Aorta (tissue), 5 donors: ENCODE measurements at places on chromosomes 1 and 21. TPM values are rescaled to one million over a fixed set of nuclear protein-coding genes. Genes with fewer than 3 reads are reported as not detected.
A peak's percentile ranks its signal among the peaks of the same experiment; 100 is the strongest.

Gene HAO2
- total RNA-seq: not detected

Gene ADGRB2
- total RNA-seq: 4.6 TPM

Gene FCRL1
- 1.2 TPM for total RNA-seq

Gene FCN3
- 11.5 TPM for total RNA-seq

Gene CLCA1
- total RNA-seq: 0.15 TPM

Gene CLDN14
- total RNA-seq: not detected

Gene ADCY10
- 0.24 TPM for total RNA-seq

Gene NKAIN1
- not detected for total RNA-seq

GRCh38 chr1:15139654-15140350, 13.7 kb upstream of the TMEM51 start:
- no peak overlapping the region for H3K27ac ChIP-seq
- no peaks in the 10 kb centered on the region for H3K36me3 ChIP-seq
- H3K27me3 ChIP-seq: no peaks in the 10 kb centered on the region
- H3K4me1 ChIP-seq: no peaks in the 10 kb centered on the region
- peak; percentile 38 for DNase-seq

DNA sequence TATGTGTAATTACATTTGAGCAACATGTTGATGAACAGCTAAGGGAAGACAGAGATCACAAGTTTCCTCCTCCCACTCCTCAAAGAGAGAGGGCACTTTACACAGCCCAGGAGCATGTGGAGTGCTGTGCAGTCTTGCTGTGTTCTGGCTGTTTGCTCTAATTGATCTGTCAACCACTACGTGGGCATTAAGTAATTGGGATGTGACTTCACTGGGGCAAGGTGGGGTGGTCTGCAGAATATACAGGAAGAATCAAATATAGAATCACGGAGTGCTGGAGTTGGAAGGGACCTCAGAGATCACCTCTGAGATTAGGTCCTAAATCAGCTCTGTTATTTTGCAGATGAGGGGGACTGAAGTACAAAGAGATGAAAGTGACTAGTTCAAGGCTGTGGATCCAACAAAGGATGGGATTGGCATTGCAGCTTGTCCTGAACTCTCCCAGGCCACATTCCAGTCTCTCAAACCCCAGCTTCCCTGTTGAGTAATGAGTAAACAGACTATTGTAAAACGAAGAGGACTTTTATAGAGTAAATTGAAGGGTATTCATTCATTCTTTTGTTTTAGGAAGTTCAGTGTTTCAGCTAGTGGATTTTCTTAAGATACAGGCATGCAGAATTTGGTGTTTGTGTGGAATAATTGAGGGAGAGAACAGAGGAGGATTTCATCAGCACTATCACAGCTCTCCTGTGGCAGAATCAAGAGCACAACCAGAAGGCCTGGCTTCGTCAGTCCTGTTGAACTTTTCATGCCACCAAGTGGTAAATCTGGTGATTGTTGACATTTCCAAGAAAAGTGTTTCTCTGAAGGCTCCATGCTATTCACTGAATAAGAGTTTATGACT, 22.4 kb downstream of the NOS1AP start:
- no peaks in the 10 kb centered on the region for H3K27me3 ChIP-seq
- peaks cover 6% of the 10 kb centered on the region for H3K4me1 ChIP-seq
- no peak overlapping the region for H3K27ac ChIP-seq
- no peak for DNase-seq

- no peak overlapping the region for H3K4me3 ChIP-seq
- H3K36me3 ChIP-seq: no peaks in the 10 kb centered on the region
- no peaks in the 10 kb centered on the region for H3K4me1 ChIP-seq
- no peak for DNase-seq
- H3K27ac ChIP-seq: no peak overlapping the region
Measured at GRCh38 chr1:217214551-217214950, 416.3 kb downstream of the GPATCH2 start.

GRCh38 chr1:209787551-209787950, 3.2 kb upstream of the C1orf74 start:
- peak overlapping the region; percentile 68 for H3K27ac ChIP-seq
- no peak for DNase-seq
- no peaks in the 10 kb centered on the region for H3K36me3 ChIP-seq
- no peaks in the 10 kb centered on the region for H3K27me3 ChIP-seq
- no peak overlapping the region for H3K4me3 ChIP-seq
- no peaks in the 10 kb centered on the region for H3K4me1 ChIP-seq

DNA sequence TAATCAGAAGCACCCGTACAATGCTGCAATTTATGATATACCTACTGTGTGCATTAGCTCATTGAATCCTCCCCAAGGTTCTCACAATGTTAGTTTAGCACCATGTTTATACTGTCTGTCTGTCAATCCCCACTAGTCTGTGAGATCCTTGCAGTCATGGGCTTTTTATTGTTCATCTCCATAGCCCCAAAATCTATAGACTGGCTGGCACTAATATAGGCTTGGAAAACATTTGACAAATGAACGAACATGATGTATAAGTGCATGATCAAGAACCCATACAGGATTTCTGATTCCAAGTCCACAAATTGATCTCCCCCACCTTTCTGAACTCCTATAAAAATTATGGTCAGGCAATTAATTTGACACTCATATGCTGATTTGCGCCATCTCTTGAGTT, 290.0 kb downstream of the OMA1 start:
- H3K4me3 ChIP-seq: no peak overlapping the region
- H3K36me3 ChIP-seq: no peaks in the 10 kb centered on the region
- H3K4me1 ChIP-seq: no peaks in the 10 kb centered on the region
- no peaks in the 10 kb centered on the region for H3K27me3 ChIP-seq
- no peak for DNase-seq
- no peak overlapping the region for H3K27ac ChIP-seq

- no peaks in the 10 kb centered on the region for H3K36me3 ChIP-seq
- H3K4me3 ChIP-seq: no peak overlapping the region
- H3K27me3 ChIP-seq: no peaks in the 10 kb centered on the region
Measured at GRCh38 chr1:211492511-211493132, 660 bp upstream of the RD3 start.

- no peak overlapping the region for H3K4me3 ChIP-seq
- no peaks in the 10 kb centered on the region for H3K36me3 ChIP-seq
- no peak for DNase-seq
- H3K27ac ChIP-seq: no peak overlapping the region
- H3K4me1 ChIP-seq: no peaks in the 10 kb centered on the region
Measured at GRCh38 chr1:73953586-73953985, 244.4 kb downstream of the LRRIQ3 start.

- H3K27ac ChIP-seq: no peak overlapping the region
- H3K4me3 ChIP-seq: no peak overlapping the region
- DNase-seq: no peak
Measured at GRCh38 chr1:183239793-183240525, 53.9 kb downstream of the LAMC2 start.

- no peak for DNase-seq
- no peaks in the 10 kb centered on the region for H3K27me3 ChIP-seq
- H3K4me1 ChIP-seq: peaks cover 7% of the 10 kb centered on the region
Measured at GRCh38 chr1:8666389-8667167, 150.9 kb downstream of the RERE start.

DNA sequence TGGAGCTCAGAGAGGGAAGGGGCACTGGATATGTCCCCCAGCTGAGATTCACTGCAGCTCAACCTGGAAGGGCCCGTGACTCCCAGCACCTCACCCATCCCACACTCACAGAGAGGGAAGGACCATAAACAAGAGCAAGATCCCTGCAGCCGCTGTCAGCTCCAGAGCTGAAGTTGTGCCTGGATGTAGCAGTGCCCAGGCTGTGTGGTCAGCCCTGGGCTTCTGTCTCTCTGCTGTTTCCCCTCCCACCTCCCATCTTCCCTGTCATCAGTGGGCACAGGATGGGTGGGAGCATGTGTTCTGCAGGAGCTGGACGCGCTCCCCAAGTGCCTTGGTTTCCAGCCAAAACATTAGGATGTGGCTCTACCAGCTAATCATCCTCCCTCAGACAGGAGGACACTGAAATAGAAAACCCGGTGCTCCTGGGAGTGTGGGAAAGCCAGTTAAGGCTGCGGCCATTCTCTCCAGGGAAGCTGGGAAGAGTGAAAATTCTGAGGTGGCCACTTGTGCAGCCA, 282.7 kb downstream of the NPHP4 start:
- H3K27me3 ChIP-seq: no peaks in the 10 kb centered on the region
- no peak for DNase-seq
- H3K36me3 ChIP-seq: no peaks in the 10 kb centered on the region
- H3K27ac ChIP-seq: no peak overlapping the region
- no peaks in the 10 kb centered on the region for H3K4me1 ChIP-seq

- DNase-seq: peak; percentile 83
- H3K27me3 ChIP-seq: no peaks in the 10 kb centered on the region
- H3K36me3 ChIP-seq: no peaks in the 10 kb centered on the region
- H3K4me3 ChIP-seq: no peak overlapping the region
- H3K27ac ChIP-seq: peak overlapping the region; percentile 76
- no peaks in the 10 kb centered on the region for H3K4me1 ChIP-seq
Measured at GRCh38 chr1:113981962-113982931, 3.0 kb downstream of the OLFML3 start.

DNA sequence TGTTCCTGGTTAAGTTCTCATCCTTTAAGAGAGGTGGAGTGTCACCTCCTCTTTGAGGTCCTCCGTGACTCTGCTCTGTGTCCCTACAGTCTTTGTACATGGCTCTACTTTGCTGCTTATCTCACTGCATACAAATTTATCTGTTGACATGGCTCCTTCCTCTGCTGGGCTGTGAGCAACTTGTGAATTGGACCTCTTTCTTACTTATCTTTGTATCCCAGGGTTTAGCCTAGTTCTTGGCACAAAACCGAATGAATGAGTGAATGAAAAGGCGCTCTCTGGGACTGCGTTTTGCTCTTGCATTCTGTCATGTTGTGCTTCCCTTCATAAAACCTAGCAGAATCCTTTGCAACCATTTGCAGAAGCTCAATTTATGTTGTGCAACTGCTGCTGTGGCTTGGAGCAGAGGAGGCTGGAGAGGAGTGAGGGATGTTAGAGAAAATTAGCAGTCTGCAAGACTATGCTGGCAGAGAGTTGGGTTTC, 12.4 kb downstream of the SLC26A9 start:
- peak; percentile 2 for DNase-seq
- H3K36me3 ChIP-seq: no peaks in the 10 kb centered on the region
- H3K4me3 ChIP-seq: no peak overlapping the region
- H3K4me1 ChIP-seq: no peaks in the 10 kb centered on the region
- no peaks in the 10 kb centered on the region for H3K27me3 ChIP-seq

DNA sequence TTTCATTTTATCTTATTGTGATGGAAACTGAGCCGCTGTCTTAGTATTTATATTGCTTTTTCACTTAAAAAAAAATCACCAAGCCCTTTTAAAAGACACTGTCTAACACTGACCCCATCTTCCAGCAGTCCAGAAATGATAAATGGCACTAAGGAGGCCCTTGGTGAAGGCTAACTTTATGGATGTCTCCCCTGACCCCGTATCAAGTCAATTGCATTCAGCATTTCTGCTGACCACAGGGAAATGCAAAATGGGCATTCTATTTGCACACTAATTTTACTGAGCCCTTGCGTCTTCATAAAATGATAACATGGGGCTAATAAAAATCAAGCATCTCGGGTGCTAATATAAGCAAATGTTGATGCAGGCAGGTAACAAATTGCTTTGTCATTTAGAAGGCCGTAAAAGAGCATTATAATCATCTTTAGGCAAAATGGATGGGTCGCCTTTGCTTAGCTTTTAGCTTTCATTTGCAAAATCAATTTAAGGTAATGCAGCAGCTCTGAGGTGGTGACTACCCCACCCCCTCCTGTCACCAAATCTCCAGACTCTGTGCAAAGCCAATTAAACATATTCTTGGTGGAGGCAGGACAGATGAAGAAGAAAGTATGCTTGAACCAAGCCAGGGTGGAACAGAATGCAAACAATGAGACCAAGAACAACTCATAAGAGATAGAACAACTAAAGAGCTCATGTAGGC, 110.8 kb downstream of the BEND5 start:
- H3K27ac ChIP-seq: no peak overlapping the region
- H3K4me1 ChIP-seq: no peaks in the 10 kb centered on the region
- H3K36me3 ChIP-seq: no peaks in the 10 kb centered on the region
- no peak for DNase-seq
- no peaks in the 10 kb centered on the region for H3K27me3 ChIP-seq

DNA sequence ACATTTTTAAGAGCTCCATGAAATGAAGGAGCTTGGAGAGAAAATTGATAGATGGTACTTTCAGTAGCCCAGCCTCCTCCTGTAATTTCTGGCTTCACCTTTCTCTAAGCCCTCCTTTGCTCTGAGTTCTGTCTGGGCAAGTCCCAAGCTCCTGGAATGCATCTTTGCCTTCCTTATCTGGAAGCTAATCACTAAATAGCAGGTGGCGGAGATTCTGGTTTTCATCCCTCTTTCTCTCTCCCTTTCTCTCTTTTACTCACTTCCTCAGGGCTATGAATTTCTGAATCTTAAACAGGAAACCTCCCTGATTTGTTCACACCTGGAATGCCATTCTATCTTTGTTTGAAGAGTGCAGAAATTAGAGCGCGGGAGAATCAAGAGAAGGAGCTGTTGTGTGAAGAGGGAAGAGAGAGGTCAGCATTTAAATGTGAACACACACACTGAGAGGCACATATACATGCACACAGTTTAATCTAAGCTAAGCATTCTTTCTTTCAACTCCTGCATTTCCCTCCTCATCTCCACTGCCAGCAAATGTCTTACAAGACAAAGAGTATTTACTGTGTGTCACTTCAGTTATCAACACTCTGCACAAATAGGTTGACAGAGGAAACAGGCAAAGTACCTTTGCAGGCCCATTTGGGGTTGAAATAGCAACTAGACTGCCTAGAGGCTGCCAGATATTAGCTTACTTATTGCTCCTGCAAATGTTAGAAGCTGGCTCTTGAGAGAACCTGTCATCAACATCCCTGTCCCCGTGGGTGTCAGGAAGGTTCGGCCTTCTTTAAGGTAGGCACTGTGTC, 199.4 kb upstream of the CAMK1G start:
- H3K4me3 ChIP-seq: no peak overlapping the region
- no peak overlapping the region for H3K27ac ChIP-seq
- no peaks in the 10 kb centered on the region for H3K27me3 ChIP-seq
- no peak for DNase-seq
- H3K36me3 ChIP-seq: no peaks in the 10 kb centered on the region

GRCh38 chr1:51000160-51000559, 30.1 kb downstream of the CDKN2C start:
- DNase-seq: no peak
- no peaks in the 10 kb centered on the region for H3K36me3 ChIP-seq
- no peaks in the 10 kb centered on the region for H3K4me1 ChIP-seq
- no peak overlapping the region for H3K4me3 ChIP-seq

GRCh38 chr1:222306512-222306911, 241.4 kb downstream of the HHIPL2 start:
- H3K27ac ChIP-seq: no peak overlapping the region
- no peak for DNase-seq
- no peaks in the 10 kb centered on the region for H3K36me3 ChIP-seq
- no peak overlapping the region for H3K4me3 ChIP-seq
- no peaks in the 10 kb centered on the region for H3K4me1 ChIP-seq

GRCh38 chr1:13595411-13595810, 11.8 kb downstream of the PDPN start:
- H3K36me3 ChIP-seq: no peaks in the 10 kb centered on the region
- no peak for DNase-seq
- H3K4me3 ChIP-seq: no peak overlapping the region
- no peaks in the 10 kb centered on the region for H3K4me1 ChIP-seq
- H3K27me3 ChIP-seq: no peaks in the 10 kb centered on the region

GRCh38 chr21:43817157-43818086, 28.0 kb downstream of the RRP1 start:
- DNase-seq: no peak
- H3K36me3 ChIP-seq: peaks cover 2% of the 10 kb centered on the region
- no peak overlapping the region for H3K27ac ChIP-seq
